ENCODE measurements at places on chromosomes 13 and 19. TPM values are rescaled to one million over a fixed set of nuclear protein-coding genes. Genes with fewer than 3 reads are reported as not detected.

DNA sequence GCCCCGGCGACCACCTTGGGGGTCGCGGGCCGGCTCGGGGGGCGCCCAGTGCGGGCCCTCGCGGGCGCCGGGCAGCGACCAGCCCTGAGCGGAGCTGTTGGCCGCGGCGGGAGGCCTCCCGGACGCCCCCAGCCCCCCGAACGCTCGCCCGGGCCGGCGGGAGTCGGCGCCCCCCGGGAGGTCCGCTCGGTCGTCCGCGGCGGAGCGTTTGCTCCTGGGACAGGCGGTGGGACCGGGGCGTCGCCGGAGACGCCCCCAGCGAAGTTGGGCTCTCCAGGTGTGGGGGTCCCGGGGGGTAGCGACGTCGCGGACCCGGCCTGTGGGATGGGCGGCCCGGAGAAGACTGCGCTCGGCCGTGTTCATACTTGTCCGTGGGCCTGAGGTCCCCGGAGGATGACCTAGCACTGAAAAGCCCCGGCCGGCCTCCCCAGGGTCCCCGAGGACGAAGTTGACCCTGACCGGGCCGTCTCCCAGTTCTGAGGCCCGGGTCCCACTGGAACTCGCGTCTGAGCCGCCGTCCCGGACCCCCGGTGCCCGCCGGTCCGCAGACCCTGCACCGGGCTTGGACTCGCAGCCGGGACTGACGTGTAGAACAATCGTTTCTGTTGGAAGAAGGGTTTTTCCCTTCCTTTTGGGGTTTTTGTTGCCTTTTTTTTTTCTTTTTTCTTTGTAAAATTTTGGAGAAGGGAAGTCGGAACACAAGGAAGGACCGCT lies 729 bp downstream of the STK11 start:
- no peak for DNase-seq

GRCh38 chr13:107669391-107669993 lies 545.8 kb downstream of the LIG4 start:
- DNase-seq: no peak

Gene WDR88
- not detected for polyA plus RNA-seq

Gene TMEM150B
- 0.45 TPM for polyA plus RNA-seq

- DNase-seq: no peak
Measured at GRCh38 chr19:3289971-3290569, 65.6 kb downstream of the CELF5 start.

DNA sequence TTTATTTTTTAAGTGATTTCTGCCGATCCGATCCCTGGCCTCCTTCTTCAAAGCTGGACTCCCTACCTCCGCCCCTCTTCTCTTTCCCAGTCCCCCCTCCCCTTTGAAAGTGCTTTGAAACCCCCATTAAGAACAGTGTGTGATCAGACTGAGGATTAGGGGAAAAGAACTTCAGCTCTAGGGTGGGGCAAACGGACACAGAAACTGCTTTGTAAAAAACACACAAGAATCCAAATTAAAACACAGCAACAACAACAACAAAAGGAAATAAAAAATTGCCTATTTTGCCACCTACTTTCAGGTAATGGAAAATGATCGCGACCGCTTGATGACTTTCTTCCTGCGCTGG lies 1.4 kb downstream of the SPRY2 start:
- DNase-seq: no peak

GRCh38 chr13:92418818-92419412 lies 807.7 kb upstream of the GPC6 start:
- DNase-seq: no peak

GRCh38 chr13:67772807-67773453 lies 542.8 kb upstream of the PCDH9 start:
- no peak for DNase-seq

DNA sequence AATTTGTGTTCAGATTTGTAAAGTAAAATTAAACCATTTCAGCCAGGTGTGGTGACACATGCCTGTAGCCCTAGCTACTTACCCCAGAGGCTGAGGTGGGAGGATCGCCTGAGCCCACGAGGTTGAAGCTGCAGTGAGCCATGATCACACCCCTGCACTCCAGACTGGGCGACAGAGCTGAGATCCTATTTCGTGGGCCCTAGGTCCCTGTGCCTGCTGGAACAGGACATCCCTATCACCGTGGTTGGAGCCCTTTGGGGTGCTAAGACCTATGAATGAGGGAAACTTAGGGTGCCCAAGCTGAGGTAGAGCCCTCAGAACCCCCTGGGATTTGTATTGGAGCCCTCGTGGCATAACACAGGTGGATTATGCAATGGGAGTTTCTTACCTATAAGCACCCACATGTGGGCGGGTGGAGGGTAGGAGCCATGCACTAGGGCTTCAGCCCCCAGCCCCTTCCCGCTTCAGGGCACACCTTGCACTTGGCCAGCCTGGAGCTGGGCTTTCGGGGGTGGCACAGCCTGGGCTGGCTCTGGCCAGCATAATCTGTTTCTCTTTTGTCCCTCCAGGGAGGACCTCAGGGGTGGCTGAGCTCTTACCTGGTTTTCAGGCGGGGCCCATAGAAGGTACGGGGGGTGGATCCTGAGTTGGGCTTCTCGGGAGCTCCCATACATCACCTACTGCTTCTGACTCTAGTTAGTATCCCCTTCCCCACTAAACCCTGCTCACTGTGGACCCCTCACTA lies 7.2 kb upstream of the USF2 start:
- DNase-seq: no peak

DNA sequence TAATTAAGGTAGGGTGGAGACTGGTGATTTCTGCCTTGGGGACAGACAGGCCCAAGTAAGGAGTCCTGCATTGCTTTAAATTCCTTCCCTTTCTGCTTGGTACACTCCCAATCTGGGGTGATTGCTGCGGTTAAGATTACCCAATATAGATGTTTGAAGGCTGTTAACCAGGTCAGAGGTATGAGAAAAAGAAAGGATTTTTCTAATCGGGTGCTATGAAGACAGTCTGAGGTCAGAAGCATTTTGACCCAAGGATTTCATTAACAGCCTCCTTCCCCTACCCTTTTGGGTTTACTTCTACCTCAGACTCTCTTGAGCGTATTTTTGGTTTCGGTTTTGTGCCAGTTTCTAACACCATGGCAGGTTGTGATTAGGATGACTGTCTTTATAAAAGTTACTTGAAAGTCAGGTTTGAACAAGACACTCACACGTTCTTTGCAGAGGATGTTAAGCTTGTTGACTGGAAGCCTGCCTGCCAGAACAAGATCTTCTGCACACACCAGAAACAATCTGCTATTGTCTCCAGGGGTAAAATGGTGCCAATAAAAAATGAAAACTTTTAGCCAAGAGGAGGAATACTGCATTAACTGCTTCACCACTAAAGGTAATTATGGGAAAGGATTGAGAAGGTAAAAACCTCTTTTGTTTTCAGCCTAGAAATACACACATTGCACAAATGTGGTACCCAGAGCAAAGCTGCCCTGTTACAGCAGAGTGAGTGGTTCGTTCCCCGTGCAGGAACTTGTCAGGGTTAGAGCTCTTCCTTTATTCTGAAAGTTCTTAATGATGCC lies 108.8 kb downstream of the NDFIP2 start:
- DNase-seq: no peak
